ENCODE measurements at places on chromosomes 2 and 18.

- no peak for DNase-seq
Measured at GRCh38 chr18:64090876-64091275, 58.0 kb downstream of the LINC00305 start.

DNA sequence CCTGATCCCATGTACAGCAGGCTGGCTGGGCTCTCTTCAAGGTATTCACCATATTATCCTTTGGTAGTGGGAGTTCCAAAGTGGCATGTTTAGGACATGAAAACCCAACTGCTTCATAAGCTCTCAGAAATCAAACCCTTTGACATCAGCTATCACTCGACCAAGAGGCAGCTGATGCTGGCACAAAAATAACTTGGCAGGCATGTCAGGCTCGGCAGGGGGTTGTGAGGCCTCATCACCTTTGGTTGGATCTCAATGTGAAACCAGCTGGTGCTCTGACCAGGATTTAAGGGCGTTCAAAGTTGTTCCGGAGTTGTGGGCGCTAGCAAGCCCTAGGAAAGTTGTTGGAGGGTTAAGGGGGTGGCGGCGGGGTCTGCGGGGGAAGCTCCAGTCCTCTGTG lies 171.9 kb downstream of the FHOD3 start:
- no peak for DNase-seq

- DNase-seq: no peak
Measured at GRCh38 chr2:226063704-226064440, 664.4 kb downstream of the NYAP2 start.

DNA sequence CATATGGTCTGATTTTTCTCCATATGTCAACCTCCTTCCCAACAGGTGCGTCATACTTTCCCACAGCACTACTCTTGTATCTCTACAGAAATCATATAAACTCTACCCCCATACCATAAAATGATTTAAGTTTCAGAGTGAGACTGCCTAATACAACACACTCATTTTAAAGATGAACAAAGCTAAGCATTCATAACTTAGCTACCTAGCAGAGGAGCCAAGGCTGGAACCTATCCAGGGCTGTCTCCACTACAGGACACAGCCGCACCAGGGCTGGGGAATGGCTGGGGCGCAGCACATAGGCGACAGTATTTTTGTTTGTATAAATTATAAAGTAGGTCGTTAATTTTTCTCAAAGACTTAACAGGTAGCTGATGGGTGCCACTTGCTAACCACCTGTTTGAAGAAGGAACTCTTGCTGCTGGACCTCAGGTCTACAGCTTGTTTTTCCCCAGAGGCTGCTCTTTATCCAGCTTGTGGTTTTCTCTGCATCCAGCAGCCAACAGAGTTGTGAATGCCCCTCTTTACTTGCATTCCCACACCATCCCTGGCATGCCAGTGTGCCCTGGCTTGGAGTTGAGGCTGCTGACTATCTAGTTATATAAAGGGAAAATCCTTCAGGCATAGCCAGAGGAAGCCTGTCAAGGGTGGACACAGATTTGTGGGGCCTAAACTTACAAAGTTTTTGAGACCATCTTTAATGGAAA lies 62.0 kb downstream of the HNRNPLL start:
- no peak for DNase-seq

- DNase-seq: no peak
Measured at GRCh38 chr2:85748985-85749875, 4.6 kb upstream of the ATOH8 start.

DNA sequence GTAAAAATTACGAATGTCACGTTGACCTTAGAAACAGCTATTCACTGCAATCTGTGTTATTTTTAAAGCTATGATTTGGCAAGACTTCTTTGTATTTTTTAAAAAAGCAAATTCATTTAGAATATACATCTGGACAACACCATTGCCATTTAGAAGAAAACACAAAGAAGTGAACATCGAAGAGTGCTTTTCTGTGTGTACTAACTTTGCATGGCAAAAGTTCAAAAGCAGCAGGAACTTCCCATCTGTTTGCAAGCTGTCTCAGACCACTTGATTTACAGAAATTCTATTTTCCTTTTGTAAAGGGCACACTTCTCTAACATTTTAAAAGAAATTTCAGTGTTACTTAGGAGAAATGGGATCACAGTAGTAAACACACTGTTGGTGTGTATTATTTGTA lies 145.9 kb downstream of the CALCRL start:
- no peak for DNase-seq

- DNase-seq: no peak
Measured at GRCh38 chr2:229563388-229563787, 151.0 kb downstream of the DNER start.

GRCh38 chr2:23524261-23524706 lies 139.3 kb downstream of the KLHL29 start:
- DNase-seq: no peak

DNA sequence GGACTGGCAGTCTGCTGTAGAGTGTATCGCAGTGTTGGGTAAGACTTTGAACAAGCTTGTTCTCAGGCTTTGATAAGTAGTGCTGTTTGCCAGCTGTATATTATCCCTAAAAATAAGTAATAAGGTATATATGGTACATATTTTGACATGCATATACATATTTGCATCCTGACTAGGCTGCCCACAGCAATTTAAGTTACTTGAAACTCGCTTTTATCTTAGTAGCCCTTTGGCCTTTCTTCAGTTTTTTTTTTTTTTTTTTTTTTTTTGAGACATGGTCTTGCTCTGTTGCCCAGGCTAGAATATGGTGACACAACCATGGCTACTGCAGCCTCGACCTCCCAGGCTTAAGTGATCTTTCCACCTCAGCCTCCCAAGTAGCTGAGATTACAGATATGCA lies 18.2 kb downstream of the MSH6 start:
- no peak for DNase-seq

DNA sequence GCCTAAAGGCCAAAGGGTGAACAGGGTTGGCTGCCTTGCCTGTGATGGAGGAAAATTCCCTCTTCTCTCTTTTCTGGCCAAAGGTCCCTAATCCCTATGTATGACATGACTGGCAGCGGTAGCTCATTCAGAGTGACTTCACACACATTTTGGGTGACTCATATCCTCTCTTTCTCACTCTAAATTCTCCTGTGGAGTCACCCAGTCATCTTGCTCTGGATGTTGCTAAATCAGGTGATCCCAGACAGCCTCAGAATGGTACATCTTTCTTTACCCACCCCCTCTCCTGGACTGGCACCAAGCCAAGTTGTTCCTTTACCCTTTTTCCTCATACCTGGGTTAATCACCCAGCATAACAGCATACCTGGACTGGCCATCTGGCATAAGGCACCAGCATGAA lies 77.2 kb downstream of the NEURL3 start:
- peak; percentile 41 for DNase-seq

GRCh38 chr2:215919624-215920243 lies 93.6 kb downstream of the MREG start:
- no peak for DNase-seq

DNA sequence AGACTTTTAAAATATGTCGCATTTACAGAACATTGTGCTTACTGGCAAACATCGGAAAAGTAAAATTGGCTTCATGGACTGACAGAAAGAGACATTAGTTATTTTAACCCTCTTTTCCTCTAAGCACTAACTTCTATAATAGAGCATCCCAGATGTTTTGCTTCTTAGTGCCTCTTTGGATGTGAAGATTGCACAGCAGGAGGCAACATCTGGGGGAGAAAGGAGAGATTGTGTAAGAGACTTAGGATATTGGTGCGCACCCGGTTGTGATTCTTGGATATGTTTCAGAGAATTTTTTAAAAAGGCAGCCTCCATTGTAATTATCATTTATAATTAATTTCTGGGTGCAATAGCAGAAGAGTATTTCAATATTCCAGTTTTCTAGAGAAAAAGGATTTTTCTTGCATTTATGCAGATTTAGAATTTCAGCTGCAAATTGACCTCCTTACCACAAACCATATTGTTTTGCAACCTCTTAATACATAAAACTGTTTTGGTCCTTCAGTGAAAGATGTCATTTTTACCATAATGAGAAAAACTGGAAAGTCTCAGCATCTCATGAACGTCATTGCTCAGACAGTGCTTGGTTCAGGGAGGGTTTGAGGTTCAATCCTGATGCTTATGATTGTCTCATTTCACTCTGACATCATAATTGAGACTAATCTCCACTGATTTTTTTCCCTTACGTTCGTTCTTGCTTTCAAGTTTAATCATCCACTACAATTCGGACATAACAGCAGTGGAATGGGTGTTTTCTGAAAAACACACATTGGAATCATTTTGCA lies 404.3 kb downstream of the ZNF521 start:
- DNase-seq: no peak

DNA sequence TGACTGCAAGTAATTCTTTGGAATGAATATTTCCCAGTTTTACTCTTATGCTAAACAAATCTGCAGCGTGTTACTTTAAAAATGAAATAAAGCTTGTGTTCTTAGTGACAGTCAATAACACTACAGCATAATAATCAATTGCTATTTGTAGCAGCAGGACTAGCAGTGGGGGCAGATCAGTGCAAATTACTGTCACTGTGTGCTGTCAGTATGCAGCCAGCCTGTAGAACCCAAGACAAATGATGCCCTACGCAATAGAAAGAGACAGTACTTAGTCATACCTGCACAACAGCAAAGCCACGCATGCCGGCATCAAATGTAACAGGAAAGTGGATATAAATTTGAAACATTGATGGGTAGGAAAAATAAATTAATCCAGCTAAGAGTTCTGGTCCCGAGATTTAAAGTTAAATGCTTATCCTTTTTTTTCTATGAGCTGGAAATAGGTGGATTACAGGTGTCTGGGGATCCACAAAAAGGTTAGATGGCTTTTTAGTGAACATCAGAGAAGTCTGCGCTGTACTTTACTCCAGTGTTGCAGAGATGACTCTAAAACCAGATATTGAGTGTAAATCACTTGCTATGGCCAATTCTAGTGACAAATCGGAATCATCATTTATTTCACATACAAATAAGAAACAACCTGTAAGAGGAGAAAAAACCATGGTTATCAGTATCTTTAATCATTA lies 812.4 kb upstream of the ZEB2 start:
- no peak for DNase-seq

- DNase-seq: no peak
Measured at GRCh38 chr2:134281815-134282419, 28.0 kb downstream of the MGAT5 start.

DNA sequence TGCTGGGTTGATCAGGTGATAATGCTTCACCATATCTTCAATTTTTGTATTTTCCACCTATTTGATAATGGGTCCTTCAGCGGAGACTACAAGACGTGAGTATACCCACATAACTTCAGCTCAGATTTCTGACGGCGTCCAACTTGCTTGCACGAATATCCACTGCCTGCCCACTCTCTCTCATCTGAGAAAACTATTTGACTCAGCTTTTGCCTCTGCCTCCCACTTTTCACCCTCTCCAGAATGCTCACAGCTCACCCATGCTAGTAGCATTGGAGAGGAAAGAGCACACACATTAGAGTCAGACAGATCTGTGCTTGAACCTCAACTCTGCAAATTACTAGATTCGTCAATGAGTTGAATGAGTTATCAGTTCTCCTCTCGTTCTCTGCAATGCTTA lies 166.8 kb downstream of the BCL2 start:
- no peak for DNase-seq

DNA sequence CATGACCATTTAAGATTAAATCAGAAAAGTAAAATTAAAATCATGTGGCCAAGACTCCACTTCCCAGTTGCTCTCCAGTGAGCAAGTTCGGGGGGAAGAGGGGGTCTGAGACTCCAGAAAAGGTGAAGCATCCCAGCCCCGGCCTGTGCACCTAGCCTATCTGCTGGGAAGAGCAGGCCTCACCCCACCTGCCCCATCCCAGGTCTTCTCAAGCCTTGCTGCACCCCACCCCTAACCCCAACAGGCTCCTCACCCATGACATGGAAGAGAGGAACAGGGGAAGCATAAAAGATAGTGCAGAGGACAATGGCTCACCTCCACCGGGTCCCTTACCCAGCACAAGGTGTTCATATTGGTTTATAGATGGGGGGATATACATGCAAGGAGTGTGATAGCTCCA lies 14.6 kb downstream of the CIB4 start:
- no peak for DNase-seq

DNA sequence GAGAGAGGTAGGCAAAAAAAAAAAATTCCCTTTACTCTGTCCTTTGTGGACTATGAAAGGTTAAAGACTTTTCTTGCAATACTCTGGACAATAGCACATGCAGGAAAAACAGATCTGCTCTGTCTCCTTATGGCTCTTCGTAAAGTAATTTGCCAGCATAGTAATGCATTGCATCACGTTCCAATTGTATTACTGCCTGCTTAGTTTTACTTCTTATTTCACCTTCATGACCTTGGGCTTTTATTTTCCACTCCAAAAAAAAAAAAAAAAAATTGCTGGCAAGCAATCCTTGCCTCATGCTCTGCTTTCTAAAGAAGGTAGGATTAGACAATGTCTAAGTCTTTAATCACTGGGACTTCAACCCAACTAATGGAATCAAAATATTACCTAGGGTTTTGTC lies 1802.7 kb downstream of the SUCLG1 start:
- no peak for DNase-seq

DNA sequence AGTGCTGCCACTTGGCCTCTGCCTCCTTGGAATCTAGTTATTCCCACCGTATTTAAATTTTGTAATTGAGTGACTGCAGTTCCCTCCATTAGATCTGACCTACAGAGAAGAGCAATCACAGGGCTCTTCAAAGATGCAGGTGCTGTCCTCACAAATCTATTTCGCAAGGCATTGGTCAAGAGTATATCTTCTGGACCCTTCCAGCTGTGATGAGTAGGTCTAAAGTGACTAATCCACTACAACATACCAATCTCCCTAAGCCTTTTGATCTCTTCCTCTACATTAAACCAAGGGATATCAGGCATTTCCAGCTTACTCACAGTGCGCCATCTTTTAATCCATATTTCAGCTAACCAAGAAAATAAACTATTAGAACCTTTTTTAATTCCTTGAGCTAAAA lies 65.1 kb upstream of the COL3A1 start:
- DNase-seq: no peak

DNA sequence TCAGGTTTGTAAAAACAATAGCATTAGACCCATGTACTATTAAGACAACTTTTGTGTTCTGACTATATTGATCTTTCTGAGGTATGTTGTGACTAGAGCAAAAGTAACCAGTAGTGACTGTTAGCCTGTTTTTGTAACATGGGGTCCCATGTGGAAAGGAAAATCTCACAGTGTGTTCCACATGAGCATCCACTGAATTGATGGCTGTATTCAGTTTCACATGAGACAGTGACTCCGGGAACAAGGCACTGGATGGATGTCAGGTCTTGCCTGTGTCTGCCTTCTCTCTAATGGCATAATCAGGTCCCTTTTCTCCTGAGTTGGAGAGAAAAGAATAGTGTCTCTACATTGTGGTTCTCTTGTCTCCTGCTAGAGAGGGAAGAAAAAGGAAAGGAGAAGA lies 27.5 kb downstream of the TMEM178A start:
- DNase-seq: no peak

All from NB4 (cell line).